ENCODE measurements at places on chromosomes 6 and 20.
A peak's percentile ranks its signal among the peaks of the same experiment; 100 is the strongest.

GRCh38 chr6:159467473-159468041, 225.5 kb downstream of the SOD2 start:
- H3K27me3 ChIP-seq: peaks cover 36% of the 10 kb centered on the region
- DNase-seq: no peak
- H3K4me1 ChIP-seq: peaks cover 6% of the 10 kb centered on the region
- peak overlapping the region; percentile 85 for H3K27ac ChIP-seq
- no peak overlapping the region for H3K4me3 ChIP-seq
- no peaks in the 10 kb centered on the region for H3K36me3 ChIP-seq

DNA sequence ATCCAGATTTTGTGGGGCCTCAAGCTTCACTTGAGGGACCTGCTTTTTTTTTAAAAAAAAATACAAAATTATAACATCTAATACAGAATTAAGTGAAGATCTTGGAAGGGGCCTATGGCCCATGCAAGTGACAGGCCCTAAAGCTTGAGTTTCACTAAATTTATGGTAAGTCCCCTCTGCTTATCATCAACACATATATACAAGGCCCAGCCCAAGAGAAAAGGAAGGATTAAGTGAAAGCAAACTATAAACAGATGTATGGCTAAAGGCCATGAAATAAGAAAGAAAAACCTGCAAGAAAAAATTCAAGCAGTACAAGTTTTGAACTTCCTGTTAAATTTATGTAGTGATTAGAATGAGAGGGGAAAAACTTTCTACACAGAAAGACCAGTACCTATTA, 86.8 kb downstream of the CDC40 start:
- H3K27ac ChIP-seq: no peak overlapping the region
- peaks cover 3% of the 10 kb centered on the region for H3K36me3 ChIP-seq
- H3K4me1 ChIP-seq: no peaks in the 10 kb centered on the region
- no peak overlapping the region for H3K4me3 ChIP-seq
- no peak for DNase-seq

- H3K4me1 ChIP-seq: peaks cover 47% of the 10 kb centered on the region
- peaks cover 4% of the 10 kb centered on the region for H3K36me3 ChIP-seq
- H3K27me3 ChIP-seq: peaks cover 5% of the 10 kb centered on the region
- peak overlapping the region; percentile 39 for H3K4me3 ChIP-seq
These were observed 49.4 kb upstream of the IRF4 start for GRCh38 chr6:341914-342831.

GRCh38 chr20:10802236-10802635, 128.4 kb upstream of the JAG1 start:
- no peak overlapping the region for H3K27ac ChIP-seq
- no peaks in the 10 kb centered on the region for H3K27me3 ChIP-seq
- DNase-seq: no peak
- H3K36me3 ChIP-seq: peaks cover 2% of the 10 kb centered on the region

GRCh38 chr6:44969446-44970185, 358.5 kb upstream of the RUNX2 start:
- H3K4me3 ChIP-seq: no peak overlapping the region
- peaks cover 15% of the 10 kb centered on the region for H3K36me3 ChIP-seq
- no peak for DNase-seq
- no peak overlapping the region for H3K27ac ChIP-seq
- peaks cover 26% of the 10 kb centered on the region for H3K4me1 ChIP-seq
